ENCODE measurements at places on chromosomes 7 and 10.

GRCh38 chr10:37456456-37456855 is 331.1 kb downstream of the ANKRD30A start:
- DNase-seq: no peak

- peak; percentile 88 for DNase-seq
These were observed 83.8 kb upstream of the GPR26 start for GRCh38 chr10:123582084-123582989.

DNA sequence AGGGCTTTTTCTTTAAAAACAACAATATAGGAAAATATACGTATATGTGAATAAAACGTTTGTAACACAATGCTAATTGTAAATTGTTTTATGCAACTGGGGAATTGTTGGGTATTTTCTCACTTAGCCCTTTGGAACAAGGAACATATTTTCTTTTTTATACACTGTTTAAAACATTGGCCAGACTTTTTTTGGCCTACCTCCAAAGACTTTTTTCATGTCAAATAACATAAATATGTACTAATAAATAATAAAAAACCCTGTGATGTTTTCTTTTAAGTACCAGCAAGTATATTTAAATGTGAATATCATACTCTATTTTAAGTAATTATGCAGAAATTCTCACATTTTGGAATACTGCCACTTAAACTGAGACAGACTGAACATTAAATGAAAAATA is 15.7 kb downstream of the TMEM106B start:
- no peak for DNase-seq

- DNase-seq: no peak
These were observed 116.3 kb downstream of the CYP26A1 start for GRCh38 chr10:93189944-93190343.

DNA sequence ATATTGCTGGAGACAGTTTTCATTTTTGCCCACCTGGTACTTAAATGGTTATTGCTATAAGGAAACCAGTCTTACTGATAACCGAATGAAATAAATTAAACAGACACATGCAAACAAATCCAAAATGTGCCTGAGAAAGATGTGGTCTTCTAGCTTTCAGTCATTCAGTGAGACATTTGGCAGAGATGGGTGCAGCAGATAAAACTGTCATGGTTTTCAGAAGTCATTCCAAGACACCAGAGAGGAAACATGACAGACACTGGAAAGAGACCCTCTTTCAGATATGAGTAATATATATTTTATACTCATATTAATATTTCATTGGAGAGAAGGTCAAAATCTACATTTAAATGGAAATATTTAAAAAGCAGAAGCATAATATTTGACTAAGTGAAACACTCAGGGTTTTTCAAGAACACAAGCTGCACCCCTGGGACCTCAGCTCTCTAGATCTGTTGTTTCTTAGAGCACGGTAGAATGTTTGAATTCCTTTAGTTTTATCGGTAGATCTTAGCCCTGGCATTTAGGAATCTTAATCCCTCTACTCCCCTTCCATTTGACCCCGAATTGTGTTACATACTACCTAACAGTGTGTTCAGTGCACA is 246.1 kb downstream of the AUTS2 start:
- DNase-seq: no peak

DNA sequence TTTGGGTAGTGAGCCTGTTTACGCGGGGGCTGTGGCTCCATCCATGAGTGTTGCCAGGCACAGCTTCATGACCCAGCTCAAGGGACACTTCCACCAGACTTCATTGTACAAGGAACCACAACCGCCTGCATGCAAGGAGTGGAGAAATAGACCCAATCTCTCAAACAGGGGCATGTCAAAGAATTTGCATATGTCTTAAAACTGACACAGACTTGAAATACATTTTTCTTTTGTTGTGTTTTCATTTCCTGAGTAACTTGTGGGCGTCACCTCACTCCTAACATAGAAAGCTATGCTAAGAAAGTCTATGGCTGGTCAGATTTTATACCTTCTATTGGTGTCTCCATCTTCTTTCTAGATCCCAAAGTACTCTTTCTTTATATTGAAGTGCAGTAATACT is 266.2 kb upstream of the RNF32 start:
- no peak for DNase-seq

GRCh38 chr7:142587578-142588191 is 161.6 kb upstream of the PRSS1 start:
- peak; percentile 84 for DNase-seq

GRCh38 chr7:41915871-41916270 is 213.0 kb upstream of the INHBA start:
- no peak for DNase-seq

- DNase-seq: peak; percentile 42
These were observed 35.2 kb upstream of the GDF10 start for GRCh38 chr10:47264797-47265281.

GRCh38 chr7:66238773-66239466 is 33.8 kb downstream of the TPST1 start:
- DNase-seq: no peak

- no peak for DNase-seq
These were observed 15.4 kb downstream of the SEC24C start for GRCh38 chr10:73759512-73760115.

- no peak for DNase-seq
These were observed 173.0 kb upstream of the LANCL2 start for GRCh38 chr7:55191926-55192692.

DNA sequence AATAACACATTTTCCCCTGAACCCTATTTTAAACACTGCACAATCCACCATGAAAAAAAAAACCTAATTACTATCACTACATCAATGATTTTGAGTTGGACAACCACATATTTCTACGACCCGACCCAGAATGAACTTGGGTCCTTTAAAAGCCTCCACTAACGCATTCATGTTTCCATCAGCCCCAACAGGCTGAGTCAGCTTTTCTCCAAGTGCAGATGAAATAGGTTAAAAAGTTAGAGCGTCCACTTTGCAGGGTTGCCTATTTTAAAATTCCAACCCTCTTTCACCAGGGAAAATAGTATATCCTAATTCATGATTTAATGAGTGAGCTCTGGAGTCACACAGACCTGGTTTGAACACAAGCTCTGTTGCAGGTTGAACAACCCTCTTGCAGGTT is 501.0 kb upstream of the SORCS1 start:
- DNase-seq: no peak

GRCh38 chr7:149500201-149500600 is 2.6 kb upstream of the ZNF746 start:
- no peak for DNase-seq

- peak; percentile 50 for DNase-seq
These were observed 75.8 kb downstream of the C1GALT1 start for GRCh38 chr7:7257899-7258692.

DNA sequence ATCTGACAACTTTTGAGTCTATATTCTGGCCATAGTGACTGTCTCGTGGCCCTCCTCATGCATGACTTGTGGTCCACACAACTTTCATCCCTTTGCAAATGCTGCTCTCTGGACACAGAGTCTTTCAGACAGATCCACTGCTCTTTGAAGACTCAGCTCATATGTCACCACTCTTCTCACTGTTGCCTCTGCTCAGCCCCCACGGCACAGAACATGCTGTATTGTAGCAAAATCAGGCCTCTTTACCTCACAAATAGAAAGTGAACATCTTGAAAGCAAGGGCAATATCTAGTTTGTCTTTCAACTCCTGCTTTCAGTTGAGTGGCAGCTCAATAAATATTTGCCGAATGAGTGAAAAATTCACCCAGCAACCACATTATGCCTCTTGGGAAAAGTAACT is 443.5 kb downstream of the NRG3 start:
- no peak for DNase-seq

- no peak for DNase-seq
These were observed 126.2 kb downstream of the MDFIC start for GRCh38 chr7:115047958-115048720.

- DNase-seq: no peak
These were observed 2.9 kb downstream of the SH2D4B start for GRCh38 chr10:80540618-80540980.

- no peak for DNase-seq
These were observed 705.6 kb upstream of the GALNT17 start for GRCh38 chr7:70426249-70426880.

GRCh38 chr10:132714986-132715775 is 70.8 kb downstream of the NKX6-2 start:
- no peak for DNase-seq

- no peak for DNase-seq
These were observed 86.6 kb upstream of the AGBL3 start for GRCh38 chr7:134899729-134900128.

DNA sequence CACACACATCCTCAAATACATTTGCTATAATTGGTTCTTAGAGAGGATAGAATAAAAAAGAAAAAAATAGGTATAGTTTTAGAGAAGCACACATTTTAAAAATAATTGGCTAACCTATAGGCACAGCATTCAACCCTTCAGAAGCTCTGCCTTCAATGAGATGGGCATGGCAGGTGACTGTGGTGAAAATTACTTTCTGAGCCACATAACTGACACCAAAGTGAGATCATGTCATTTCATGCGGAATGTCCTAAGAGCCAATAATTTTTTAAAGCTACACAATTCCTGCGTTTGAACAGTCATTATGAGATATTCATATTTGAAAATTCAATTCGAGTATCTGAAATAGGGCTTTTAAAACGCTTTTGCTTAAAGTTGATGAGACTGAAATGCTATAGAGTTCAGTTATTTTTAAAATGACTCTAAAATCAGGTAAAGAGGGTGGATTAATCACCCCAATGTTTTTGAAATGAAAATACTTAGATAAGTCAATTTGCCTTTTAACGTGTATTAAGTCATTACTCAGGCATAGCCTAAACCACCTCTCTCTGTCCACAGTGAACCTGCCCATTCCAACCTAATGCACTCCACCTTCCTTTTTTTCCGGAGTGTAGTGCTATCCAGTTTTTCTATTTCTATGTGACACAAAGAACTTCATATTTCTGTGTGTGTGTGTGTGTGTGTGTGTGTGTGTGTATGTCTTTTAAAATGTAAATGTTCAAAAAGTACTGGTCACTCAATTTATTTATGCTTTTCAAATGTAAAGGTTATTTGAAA is 6.1 kb downstream of the RELN start:
- DNase-seq: no peak

GRCh38 chr7:1670894-1671593 is 967 bp downstream of the ELFN1 start:
- DNase-seq: no peak

DNA sequence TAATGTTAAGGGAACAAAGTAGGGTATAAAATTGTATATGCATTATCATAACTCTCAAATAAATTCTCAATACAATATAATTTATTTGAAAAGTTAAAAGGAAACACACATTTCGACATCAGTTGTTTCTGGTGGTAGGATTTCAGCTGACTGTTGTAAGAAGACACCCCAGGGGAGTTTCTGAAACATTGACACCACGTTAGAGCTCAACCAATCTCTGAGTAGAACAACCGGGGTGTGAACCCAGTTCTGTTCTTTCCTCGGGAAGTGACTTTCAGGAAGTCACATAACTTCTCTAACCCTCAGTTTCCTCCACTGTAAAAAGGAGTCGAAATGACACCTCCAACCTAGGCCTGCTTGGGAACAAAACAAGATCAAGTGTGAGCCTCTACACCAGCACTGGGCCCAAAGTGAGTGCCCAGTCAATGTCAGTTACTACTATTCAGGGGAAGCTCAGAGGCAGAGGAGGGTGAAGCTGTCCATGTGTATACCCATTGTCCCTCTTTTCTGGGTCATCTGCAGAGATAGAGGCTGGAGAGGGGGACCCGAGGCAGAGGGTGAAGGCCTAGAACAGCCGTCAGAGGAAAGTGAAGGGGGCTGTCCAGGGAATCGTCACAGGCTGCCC is 67.1 kb downstream of the AOAH start:
- DNase-seq: peak; percentile 74

DNA sequence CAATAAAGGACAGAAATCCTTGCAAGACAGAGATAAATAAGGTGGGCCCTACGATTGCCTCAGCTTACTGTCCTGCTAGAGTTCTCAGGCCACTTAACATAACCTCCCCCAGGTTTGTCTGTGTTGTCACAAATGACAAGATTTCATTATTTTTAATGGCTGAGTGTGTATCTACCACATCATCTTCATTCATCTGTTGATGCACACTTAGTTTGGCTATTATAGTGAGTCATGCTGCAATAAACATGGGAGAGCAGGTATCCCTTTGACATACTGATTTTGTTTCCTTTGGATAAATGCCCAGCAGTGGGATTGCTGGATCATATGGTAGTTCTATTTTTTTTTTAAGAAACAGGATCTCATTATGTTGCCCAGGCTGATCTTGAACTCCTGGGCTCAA is 60.6 kb downstream of the PRTFDC1 start:
- no peak for DNase-seq

DNA sequence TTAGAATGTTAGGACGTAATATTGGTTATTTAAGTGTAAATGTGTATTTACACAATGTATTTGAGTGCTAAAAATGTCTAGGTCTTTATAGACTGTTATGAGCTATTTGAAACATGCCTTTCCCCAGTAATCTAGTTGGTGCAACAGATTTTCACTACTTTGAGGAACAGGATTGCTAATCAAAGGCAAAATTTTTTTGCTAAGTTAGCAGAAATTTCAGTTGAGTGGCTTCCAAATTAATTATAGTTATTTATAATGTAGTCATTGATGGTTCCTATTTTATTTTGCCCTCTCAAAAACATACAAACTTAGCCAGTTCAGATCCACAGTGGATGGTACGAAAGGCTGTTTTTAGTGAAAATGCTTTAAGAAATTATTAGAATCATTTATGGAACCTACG is 78.7 kb upstream of the LYZL2 start:
- no peak for DNase-seq

DNA sequence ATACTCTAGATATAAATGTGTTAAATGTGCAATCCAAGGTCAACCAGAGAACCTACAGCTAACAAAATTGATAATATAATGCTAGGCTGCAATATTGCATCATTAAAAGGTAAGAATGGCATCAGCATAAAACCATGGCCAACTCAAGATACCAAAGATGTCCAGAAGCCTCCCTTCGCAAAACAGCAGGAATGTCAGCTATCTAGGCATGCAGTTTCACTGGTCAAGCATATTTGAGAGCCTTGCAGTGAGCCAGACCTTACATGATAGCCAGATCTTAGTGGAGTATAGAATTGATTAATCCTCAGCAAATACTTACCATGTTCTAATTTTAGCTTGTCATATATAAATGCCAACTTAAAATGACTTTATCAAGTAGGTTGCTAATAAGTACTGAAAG is 138.8 kb downstream of the ZEB1 start:
- DNase-seq: no peak

DNA sequence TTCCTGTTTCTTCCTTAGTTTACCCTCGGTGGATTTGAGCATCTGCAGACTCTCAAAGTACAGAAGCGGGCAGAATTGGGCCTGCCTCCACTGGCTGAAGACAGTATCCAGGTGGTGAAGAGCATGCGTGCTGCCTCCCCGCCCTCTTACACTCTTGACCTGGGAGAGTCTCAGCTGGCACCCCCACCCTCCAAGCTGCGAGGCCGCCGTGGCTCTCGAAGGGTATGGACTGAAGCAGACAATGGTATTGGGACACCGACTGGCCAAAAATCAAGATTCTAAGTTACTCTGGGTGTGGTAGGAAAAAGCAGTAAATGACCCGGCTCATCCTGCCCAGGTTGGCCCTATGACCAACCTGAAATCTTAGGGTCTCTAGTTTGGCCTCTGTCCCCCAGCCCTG is 22.2 kb downstream of the STRIP2 start:
- DNase-seq: no peak
